ENCODE measurements at places on chromosomes 5 and 9. TPM values are rescaled to one million over a fixed set of nuclear protein-coding genes. Genes with fewer than 3 reads are reported as not detected.
A peak's percentile ranks its signal among the peaks of the same experiment; 100 is the strongest.

Gene PTGDS
- total RNA-seq: 5,424 TPM

Gene LCN1
- not detected for total RNA-seq

Gene SLC1A3
- 105 TPM for total RNA-seq

Gene FOXD4
- total RNA-seq: 0.12 TPM

Gene GARIN3
- not detected for total RNA-seq

DNA sequence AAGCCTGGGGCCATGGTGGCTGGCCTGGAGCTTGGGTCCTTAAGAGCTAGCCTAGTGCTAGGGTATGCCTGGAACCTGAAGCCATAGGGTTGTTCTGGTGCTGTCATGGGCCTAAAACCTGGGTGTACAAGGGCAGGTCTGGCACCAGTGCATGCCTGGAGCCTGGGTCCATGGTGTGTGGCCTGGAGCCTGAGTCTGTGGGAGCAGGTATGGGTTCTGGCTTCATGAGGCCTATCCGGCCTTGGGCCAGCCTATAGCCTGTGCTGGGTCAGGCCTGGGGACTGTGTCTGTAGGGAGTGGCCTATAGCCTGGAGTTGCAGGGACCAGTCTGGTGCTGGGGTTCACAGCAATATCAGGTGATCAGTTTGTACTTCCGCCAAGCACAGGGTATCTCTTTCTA is 347.2 kb upstream of the MEF2C start:
- no peak for DNase-seq

GRCh38 chr5:52015760-52016159 is 632.5 kb downstream of the ISL1 start:
- DNase-seq: no peak

DNA sequence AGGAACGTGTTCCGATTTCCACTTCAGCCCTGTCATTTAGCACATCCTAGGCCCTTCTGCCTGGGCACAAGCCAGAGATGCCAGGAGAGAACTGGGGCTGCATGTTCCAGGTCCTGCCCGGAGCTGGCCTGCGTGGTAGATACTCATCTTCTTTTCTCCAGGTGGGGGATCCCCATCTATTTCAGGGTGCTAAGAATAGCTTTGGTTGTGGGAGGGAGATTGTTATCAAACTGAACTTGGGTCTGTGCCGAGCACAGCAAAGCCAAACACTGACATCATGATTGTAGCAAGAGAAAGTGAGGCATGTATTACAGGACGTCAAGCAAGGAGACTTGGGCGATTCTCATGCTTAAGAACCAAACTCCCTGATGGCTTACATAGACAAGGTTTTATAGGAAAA is 18.2 kb downstream of the C9orf153 start:
- no peak for DNase-seq

DNA sequence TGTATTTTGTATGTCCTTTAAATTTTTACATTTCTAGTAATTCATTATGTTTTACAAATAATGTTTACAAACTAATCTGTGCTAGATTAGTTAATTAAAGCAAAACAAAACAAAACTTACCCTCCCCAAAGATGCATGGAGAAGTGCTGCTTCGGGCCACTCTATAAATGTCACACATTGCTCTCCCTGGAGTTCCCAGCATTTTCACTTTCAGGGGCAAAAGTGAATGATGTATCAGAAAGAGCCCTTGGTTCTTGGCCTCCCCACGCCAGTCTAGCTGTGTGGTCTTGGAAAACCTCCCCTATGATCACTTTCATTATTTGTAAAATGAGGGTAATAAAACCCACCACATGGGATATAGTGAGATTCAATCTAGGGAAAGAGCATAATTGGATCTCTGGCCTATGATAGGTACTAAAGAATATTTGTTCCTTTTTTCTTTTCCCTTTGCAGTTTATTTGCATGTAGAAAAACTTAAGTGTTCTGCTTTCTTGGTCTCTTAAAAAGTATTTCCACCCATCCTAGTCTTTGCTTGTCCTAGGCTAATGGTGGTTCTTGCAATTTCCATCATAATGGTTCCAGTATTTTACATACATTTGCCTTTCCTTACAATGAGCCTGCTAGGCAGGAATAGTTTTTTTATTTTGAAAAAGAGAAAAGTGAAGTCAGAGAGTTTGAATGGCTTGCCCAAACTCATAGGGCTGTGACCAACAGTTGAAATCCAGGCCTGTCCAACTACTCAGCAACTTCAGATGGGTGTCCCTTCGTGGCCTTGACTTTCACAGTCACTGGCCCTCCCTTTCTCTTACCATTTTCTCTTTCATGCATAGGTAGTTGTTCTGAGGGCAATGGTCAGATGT is 184.5 kb upstream of the KLF4 start:
- no peak for DNase-seq

DNA sequence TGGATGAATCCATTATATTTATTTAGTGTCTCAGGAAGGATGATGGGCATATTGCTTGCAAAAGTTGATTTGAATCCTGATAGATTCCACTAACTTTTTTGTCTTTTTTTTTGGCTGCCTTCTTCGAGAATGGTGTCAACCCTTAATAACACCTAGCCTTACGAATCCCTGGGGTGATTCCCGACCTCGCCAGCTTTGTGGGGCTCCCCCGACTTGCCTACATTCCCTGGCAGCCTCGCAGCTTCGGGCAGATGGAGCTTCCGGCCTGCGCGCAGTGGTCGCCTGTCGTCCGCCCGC is 366 bp upstream of the DOCK8 start:
- DNase-seq: no peak

DNA sequence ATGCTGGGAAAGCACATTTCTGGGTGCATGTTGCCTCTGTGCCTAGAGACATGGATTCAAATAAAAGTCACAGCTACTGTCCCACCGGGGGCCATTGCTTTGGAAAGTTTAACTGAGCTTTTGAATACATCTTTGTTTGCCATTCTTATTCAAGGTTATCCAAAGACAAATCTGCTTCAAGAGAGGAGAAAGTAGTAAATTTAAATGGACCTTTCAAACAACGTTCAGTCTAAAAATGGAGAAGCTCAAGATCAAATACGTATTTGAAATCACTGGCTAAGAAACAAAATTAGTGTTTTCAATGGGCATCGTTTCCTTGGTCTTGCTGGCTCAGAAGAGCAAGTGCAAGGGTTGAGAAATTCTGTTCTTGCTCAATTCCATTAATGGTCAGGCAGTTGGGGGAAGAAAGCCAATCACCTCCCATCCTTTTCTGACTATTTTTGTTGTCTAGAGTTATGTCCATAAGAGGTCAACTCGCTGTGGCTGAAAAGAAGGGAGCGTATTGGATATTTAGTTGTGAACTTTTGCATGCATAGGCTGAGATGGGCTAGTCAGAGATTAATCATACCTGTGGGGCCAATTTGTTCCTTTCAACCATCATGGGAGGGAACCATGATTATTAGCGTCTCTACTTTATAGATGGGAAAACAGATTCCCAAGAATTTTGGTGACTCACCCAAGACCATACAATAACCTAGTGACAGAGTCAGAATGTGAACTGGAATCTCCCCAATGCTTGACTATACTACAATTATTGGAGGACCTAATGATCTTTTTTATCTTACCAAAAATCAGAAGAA is 276.2 kb upstream of the TNC start:
- no peak for DNase-seq

DNA sequence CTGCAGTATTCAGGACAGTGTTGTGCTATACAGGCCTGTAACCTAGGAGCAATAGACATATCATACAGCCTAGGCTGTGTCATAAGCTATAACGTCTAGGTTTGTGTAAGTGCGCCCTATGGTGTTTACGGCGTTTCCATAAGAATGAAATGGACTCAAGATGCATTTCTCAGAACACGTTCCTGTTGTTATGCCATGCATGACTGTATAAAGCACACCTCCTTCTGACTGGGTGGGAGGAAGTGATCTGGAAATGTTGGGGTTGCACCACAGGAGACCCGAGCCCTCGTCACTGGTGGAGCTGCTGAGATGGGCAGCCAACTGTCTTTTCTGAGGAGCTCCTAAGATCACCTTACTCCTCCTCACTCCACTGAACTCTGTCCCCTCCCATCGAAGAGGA is 391.3 kb upstream of the DAP start:
- DNase-seq: no peak

GRCh38 chr9:124349675-124350493 is 65.4 kb downstream of the PSMB7 start:
- DNase-seq: peak; percentile 23

GRCh38 chr9:10050016-10050415 is 562.8 kb downstream of the PTPRD start:
- no peak for DNase-seq

DNA sequence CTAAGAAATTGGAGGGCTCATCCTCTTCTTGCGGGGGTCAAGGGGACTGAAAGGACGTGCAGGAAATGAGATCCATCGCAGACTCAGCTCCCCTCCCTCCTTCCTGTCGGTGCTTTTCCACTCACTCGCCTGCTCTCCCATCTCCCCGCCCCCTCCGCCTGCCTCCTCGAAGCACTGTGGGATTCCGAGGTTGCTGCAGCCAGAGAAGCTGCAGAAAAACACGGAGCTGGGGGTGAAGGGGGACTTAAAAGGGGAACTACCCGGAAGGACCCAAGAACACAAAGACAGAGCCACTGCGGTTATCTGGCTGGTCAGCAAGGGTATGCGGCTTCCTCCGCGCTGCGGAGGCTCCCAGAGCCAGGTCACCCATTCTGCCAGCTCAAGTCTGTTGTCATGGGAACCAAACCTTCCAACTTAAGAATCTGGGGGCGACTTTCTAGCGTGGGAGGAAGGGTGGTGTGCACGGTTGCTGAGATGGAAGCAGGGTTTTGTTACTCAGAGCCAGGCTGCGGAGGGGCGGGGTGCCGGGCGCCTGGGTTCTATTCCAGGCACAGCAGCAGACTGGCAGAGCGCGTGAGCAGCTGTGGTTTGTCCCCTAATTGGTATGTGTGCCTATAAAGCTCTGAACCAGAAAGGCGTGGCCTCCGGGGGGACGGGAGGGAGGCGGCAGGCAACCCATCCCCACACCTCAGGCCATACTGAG is 24.9 kb downstream of the PCDHGC5 start:
- peak; percentile 84 for DNase-seq

- DNase-seq: no peak
Measured at GRCh38 chr9:36642817-36643216, 70.1 kb downstream of the MELK start.

DNA sequence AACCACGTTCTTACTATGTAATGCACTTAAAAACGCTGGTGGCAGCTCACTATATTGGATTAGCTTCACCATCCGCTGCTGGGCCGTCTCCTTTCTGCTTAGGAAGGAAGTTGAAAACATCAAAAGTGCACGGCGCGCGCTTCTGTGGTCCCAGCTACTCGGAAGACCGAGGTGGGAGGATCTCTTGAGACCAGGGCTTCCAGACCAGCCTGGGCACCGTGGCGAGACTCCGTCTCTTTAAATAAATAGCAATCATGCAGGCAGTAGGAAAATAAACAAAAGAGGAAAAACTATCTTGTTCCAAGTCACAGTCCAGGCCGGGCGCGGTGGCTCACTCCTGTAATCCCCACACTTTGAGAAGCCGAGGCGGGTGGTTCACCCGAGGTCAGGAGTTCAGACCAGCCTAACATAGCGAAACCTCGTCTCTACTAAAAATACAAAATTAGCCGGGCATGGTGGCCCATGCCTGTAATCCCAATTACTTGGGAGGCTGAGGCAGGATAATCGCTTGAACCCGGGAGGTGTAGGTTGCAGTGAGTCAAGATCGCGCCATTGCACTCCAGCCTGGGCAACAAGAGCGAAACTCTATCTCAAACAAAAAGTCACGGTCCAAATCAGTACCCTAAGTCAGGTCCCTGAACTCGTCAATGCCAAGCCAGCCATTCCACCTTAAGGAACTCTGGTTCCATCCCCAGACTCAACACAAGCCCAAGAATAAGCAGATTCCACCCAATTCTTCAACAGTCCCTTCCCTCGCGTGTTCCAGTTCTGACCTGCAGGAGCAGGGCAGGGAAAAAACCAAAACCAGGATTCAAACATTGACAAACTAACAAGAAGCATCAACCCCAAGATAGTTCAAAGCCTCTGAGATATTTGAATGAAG is 1.0 kb upstream of the GOLGA1 start:
- DNase-seq: peak; percentile 66

DNA sequence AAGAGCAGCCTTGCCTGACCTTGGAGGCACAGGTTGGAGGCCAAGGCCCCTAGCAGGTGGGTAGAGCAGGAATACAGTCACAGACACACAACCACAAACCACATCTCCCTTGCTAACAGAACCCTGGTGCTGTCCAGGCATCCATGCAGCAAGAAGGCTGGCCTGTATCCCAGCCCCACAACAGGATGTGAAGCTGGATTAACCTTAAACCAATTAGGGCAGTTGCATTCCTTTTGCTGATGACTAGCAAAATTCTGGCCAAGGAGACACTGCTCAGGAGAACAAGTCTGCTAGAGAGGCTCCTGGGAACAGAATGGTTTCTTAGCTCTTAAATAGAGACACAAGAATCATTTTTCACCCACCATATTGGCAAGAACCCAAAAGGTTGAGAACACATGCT is 97.8 kb downstream of the C5orf15 start:
- DNase-seq: no peak

- no peak for DNase-seq
Measured at GRCh38 chr9:76213751-76214150, 180.5 kb downstream of the RFK start.

DNA sequence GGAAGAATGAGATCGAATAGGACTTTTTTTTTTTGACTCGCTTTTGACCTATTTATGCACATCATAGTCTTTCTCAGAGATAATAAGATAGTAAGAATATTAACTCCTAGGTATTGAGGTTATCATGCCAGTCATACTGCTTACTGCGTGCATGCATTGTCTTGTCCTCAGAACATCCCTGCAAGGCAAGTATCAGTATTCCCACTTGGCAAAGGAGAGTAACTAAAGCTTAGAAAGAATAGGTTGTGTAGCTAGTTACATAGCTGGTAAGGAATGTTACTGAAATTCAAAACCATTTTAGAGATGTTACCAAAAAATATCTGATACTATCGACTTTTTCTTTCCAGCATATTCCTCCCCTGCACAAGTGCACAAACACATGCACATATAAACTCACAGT is 296.1 kb upstream of the CLINT1 start:
- DNase-seq: no peak

GRCh38 chr5:81235287-81236072 is 2.4 kb downstream of the CKMT2 start:
- DNase-seq: peak; percentile 68

DNA sequence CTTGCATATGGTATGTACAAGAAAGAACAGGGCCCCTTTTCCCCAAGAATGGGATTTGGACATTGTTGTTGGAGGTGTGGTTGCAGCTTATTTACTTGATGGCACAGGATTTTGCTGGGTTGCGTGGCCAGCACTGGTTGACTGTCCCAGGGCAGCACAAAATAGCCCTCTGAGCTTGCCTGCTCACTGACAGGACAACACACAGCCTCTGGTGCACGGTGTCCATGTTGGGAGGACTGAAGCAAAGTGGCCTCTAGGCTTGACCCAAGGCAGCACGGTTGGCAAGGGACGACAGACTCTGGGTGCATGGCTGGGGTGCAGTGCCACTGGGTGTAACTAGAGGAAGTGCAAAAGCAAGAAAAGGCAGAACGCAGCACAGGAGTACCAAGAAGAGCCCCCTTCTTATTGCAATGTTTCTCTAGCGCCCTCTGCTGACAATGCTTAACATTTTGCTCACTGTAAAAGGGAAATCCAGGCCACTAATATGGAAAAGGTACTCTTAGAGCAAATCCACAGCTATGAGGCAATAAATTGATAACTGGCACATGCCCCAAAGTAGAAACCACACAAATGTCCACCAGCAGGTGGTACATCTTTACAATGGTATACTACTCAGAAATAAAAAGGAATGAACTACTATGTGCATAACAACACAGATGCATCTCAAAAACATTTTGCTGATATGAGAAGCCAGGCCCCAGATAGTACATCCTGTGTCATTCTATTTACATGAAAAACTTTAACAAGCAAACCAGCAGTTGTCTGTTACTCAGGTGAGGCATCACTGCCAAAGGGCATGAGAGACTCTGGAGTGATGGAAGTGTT is 47.4 kb upstream of the BARX1 start:
- no peak for DNase-seq

- DNase-seq: no peak
Measured at GRCh38 chr5:57505272-57506200, 22.9 kb upstream of the ACTBL2 start.
